ENCODE measurements at places on chromosomes 4 and X.

DNA sequence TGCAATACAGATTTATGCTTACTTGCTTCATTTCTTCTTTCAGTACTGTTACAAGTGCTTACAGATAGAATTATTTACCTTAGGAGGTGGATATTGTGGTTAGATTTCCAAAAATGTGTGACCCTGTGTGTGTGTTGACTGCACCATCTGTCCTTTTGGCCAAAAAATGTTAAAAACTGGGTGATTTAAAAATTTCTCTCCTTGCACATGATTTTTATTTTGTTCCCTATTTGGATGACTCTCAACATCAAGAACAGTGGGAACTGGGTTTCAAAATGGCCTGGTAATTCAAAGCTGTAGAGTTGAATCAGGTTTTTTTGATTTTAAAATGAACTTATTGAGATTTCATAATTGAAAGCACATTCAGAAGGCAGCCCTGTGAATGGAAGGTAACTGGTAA, 1132.9 kb downstream of the RAPGEF2 start:
- no peak for DNase-seq

DNA sequence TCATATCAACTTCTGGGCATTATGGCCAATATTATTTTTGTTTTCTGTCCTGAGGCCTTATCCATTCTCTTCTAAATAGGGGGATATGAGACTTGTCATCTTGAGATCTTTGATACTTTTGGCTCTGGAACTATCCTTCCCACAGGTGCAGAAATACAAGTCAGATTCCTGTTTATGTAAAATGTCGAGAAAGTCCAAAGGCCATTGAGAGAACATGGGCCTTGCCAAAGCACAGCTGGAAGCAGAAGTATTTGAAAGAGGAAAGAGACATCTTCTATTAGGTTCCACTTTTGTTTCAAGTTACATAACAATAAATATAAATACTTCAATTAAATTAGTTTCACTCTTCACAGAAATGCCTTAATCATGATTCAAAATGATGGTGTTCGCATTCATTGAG, 20.8 kb upstream of the PRSS48 start:
- no peak for DNase-seq

GRCh38 chrX:47215291-47215900, 3.1 kb upstream of the CDK16 start:
- DNase-seq, result no peak

DNA sequence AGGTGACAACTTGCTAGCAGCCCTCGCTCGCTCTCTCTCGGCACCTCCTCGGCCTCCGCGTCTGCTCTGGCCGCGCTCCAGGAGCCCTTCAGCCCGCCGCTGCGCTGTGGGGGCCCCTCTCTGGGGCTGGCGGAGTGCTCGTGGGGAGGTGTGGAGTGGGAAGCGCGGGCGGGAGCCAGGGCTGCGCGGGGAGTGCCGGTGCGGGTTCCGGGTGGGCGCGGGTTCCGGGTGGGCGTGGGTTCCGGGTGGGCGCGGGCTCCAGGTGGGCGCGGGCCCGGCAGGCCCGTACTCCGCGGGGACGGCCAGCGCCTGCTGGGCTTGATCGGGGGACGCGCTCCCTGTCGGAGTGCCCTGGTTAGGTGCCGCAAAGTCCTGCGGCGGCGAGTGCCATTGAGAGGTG, 384.3 kb downstream of the GPM6A start:
- no peak for DNase-seq

DNA sequence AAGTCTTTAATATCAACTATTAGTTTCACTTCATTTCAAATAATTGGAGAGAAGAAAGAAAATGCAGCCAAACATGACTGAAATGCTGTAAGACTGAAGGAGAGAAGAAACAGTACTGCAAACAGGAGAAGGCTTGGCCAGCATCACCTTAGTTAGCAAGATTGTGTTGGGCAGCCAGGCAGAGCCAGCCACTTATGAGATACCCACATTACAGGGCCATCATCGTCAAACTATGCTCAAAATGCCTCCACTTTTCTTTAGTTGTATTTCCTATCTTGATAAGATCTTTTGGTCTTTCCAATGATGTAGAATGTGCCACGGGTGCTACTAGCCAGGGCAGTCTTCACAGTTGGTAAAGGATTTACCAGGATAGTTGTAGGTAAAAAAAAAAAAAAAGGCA, 10.9 kb upstream of the IRF2 start:
- no peak for DNase-seq

GRCh38 chrX:47561659-47562151, 700 bp downstream of the ARAF start:
- DNase-seq, result no peak

GRCh38 chrX:22110729-22111494, 78.8 kb downstream of the PHEX start:
- DNase-seq, result no peak

DNA sequence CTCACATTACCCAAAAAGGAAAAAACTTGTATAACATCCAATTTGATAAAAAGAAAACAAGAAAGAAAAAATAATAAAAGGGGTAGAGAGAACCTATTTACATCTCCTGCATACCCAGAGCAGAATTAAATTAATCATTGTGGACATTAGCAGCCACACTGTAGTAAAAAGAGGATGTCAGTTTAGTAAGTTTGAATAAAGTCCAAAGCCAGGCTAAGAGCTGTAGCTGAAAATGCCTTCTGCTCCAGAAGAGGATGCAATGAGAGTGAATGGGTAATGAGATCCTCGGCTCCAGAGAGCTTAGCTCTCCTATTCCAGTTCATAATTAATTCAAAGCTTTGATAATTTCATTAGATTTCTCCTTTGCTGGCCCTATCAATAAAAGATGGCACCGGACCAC, 78.2 kb downstream of the SLC10A7 start:
- no peak for DNase-seq

DNA sequence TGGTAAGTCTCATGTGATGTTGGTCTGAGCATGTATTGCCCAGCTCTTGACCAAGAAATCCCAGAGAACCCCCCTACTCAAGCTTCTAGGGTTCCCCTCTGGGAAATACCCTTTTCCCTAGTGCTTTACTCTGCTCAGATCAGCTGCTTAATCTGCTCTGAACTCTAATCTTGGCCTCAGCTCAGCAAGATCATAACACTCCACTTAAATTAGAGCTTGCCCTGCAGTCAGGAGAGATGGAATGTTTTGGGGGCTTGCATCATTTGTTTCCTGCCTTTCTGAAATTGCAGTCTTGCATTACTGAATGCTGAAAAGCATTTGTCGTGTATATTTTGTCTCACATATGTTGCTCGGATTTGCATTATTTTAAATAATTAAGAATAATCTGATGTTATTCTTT, 1153.6 kb downstream of the FSTL5 start:
- DNase-seq, result no peak

DNA sequence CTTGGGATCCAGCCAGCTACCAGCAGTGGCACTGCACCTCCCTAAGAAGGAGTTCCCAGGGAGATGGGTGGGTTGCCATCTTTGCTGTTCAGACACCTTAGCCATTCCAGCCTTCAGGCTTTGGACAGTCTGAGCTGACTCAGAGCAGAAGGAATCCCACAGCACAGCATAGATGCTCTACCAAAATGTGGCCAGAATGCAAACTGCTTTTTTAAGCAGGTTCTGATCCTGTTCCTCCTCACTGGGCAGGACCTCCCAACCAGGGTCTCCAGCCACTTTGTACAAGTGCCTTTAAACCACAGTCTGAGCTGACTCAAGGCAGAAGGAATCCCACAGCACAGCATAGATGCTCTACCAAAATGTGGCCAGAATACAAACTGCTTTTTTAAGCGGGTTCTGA, 209.0 kb downstream of the NPNT start:
- no peak for DNase-seq

- no peak for DNase-seq
Measured at GRCh38 chr4:35604252-35604651, 640.1 kb downstream of the ARAP2 start.

GRCh38 chr4:45063696-45064095, 337.3 kb upstream of the GNPDA2 start:
- no peak for DNase-seq

GRCh38 chr4:60846678-60847077, 353.4 kb upstream of the ADGRL3 start:
- DNase-seq, result no peak

GRCh38 chr4:150316332-150317205, 238.3 kb downstream of the DCLK2 start:
- DNase-seq, result no peak

GRCh38 chr4:100983426-100983825, 363.9 kb downstream of the PPP3CA start:
- no peak for DNase-seq

DNA sequence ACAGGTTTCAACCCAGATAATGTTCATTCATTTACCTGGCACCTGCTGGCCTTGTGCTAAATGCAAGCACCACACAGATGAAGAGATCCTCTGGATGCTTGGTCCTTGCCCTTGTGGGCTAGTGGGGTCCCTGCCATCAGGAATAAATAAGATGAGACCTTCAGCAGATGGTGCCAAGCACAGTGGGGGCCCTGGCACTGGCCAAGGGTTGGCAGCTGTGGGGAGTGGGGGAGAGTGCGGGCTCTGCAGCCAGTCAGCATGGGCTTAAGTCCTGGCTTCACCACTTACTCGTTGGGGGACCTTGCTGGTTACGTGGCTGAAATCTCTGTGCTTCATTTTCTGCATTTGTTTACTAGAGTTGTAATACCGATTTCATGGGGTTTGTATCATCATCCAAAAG, 6.9 kb downstream of the LAP3 start:
- DNase-seq, result no peak

DNA sequence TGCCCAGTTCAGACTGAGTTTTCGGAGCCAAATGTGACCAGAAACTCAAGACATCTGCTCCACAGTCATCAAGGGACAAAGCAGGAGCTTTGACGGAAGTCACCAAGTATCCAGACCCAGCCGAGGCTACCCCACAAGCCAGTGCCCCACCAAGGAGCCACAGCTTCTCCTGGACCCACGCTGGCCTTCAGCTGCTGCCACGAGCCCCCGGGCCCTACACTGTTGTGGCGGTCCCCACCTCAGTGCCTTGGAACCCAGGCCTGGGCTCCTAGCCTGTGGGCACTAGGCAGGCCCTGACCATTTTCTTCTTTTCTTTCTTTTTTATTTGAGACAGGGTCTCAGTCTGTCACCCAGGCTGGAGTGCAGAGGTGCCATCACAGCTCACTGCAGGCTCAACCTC, 82.1 kb upstream of the NKX1-1 start:
- DNase-seq, result no peak

- DNase-seq, result no peak
Measured at GRCh38 chr4:82362565-82362964, 11.2 kb downstream of the HNRNPD start.

GRCh38 chrX:49184294-49185281, 1.6 kb downstream of the PRICKLE3 start:
- DNase-seq, result no peak

GRCh38 chr4:38762560-38762959, 20.2 kb downstream of the TLR10 start:
- DNase-seq, result no peak

GRCh38 chr4:14767142-14767541, 235.1 kb upstream of the CPEB2 start:
- DNase-seq, result no peak
